GM23338 (cell line): ENCODE measurements at places on chromosomes 11 and 22.

GRCh38 chr11:21814169-21814568 is 378.7 kb upstream of the ANO5 start:
- no peak overlapping the region for H3K27ac ChIP-seq
- DNase-seq: no peak
- H3K27me3 ChIP-seq: no peaks in the 10 kb centered on the region
- H3K4me3 ChIP-seq: no peak overlapping the region
- no peaks in the 10 kb centered on the region for H3K36me3 ChIP-seq

- DNase-seq: no peak
- H3K27ac ChIP-seq: no peak overlapping the region
- no peaks in the 10 kb centered on the region for H3K27me3 ChIP-seq
- peaks cover 4% of the 10 kb centered on the region; the same call in 1 of the 2 replicates for H3K36me3 ChIP-seq
These were observed 10.3 kb upstream of the FIBIN start for GRCh38 chr11:26983645-26984044.

GRCh38 chr11:45108070-45109064 is 38.1 kb upstream of the PRDM11 start:
- no peak overlapping the region for H3K4me3 ChIP-seq
- H3K27me3 ChIP-seq: no peaks in the 10 kb centered on the region
- H3K27ac ChIP-seq: no peak overlapping the region
- no peaks in the 10 kb centered on the region for H3K36me3 ChIP-seq

GRCh38 chr11:80388130-80388529 is 947.3 kb upstream of the TENM4 start:
- peaks cover 13% of the 10 kb centered on the region for H3K4me1 ChIP-seq
- no peaks in the 10 kb centered on the region for H3K36me3 ChIP-seq
- H3K27me3 ChIP-seq: no peaks in the 10 kb centered on the region

- peak overlapping the region; percentile 66; the same call in 1 of the 2 replicates for H3K4me3 ChIP-seq
- no peaks in the 10 kb centered on the region for H3K36me3 ChIP-seq
- DNase-seq: no peak
These were observed 2.1 kb downstream of the ADAMTS8 start for GRCh38 chr11:130426223-130426836.

- no peaks in the 10 kb centered on the region for H3K4me1 ChIP-seq
- no peaks in the 10 kb centered on the region for H3K27me3 ChIP-seq
- no peak for DNase-seq
- no peaks in the 10 kb centered on the region for H3K36me3 ChIP-seq
These were observed 7.6 kb downstream of the LRRC51 start for GRCh38 chr11:72088076-72088808.

DNA sequence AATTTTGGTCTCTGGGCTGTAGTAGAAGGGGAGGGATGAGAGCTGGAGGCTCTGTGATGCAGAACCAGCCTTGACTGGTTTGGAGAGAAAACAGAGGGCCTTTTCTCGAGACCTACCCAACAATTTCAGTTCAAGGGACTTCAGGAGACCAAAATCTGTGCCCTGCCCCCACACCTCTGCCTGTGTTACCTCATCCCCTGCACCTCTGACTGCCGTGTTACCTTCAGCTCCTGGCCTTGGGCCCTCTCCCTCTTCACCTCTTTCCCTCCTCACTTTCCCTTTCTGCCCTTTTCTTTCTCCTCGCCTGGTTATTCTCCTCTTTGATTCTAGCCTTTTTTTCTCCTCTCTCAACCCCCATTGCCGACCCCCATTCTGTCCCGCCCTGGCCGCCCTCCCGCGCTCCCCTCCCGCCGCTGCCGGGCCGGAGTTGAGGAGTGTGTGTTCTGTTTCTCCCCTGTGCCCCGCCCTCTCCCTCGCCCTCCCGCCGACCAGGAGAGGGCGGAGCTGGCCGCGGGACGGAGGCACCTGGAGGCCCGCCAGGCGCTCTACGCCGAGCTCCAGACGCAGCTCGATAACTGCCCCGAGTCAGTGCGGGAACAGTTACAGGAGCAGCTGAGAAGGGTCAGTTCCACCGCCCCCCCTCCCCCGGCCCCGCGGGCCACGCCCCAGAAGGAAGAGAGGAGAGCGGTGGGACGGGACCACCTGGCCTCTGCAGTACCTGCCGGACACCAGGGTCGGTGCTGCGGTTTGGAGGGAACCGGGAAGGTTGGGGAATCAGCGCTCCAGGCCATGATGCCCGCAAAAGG is 27.2 kb downstream of the PHLDB1 start:
- H3K36me3 ChIP-seq: peaks cover 8% of the 10 kb centered on the region; the same call in 1 of the 2 replicates
- peaks cover 22% of the 10 kb centered on the region for H3K4me1 ChIP-seq
- H3K27me3 ChIP-seq: no peaks in the 10 kb centered on the region
- peak overlapping the region; percentile 95 for H3K27ac ChIP-seq

DNA sequence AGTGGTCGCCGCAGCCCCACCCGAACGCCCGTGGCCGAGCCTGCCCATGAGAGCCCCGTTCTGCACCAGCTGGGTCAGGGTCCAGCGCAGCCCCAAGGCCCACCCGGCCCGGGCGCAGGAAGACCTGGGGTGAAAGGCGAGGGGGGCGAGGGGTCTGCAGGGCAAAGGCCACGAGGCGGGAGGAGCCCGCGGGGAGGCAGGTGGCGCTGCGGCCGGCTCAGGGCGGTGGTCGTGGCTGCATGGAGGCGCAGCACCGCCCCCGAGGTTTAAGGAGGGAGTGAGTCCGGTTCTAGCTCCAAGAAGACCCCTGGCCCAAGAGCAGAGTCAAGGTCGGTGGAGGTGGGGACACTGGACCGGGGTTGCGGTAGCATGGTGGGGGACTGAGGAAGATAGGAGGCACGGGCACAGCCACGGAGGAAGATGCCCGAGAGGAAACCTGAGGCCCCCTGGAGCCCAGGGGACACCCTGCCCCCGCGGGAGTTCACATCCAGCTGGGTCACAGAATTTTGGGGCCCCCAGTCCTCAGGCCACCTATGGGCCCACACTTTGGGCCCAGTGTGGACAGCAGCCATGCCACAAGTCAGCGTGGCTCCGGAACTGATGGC is 514 bp upstream of the HDAC10 start:
- DNase-seq: peak; percentile 49
- H3K36me3 ChIP-seq: no peaks in the 10 kb centered on the region
- peak overlapping the region; percentile 86 for H3K4me3 ChIP-seq
- H3K4me1 ChIP-seq: no peaks in the 10 kb centered on the region

- no peak overlapping the region for H3K4me3 ChIP-seq
- no peaks in the 10 kb centered on the region for H3K36me3 ChIP-seq
- H3K27me3 ChIP-seq: no peaks in the 10 kb centered on the region
- no peak overlapping the region for H3K27ac ChIP-seq
- DNase-seq: no peak
These were observed 8.8 kb upstream of the DNAJB13 start for GRCh38 chr11:73942010-73942409.

GRCh38 chr11:103652013-103652412 is 384.4 kb upstream of the DDI1 start:
- H3K36me3 ChIP-seq: peaks cover 7% of the 10 kb centered on the region; the same call in 1 of the 2 replicates
- no peak overlapping the region for H3K27ac ChIP-seq
- no peaks in the 10 kb centered on the region for H3K4me1 ChIP-seq
- no peaks in the 10 kb centered on the region for H3K27me3 ChIP-seq
- DNase-seq: no peak
- H3K4me3 ChIP-seq: no peak overlapping the region
